Immature natural killer cell (primary cell): ENCODE measurements at places on chromosomes 6 and 20. TPM values are rescaled to one million over a fixed set of nuclear protein-coding genes. Genes with fewer than 3 reads are reported as not detected.

DNA sequence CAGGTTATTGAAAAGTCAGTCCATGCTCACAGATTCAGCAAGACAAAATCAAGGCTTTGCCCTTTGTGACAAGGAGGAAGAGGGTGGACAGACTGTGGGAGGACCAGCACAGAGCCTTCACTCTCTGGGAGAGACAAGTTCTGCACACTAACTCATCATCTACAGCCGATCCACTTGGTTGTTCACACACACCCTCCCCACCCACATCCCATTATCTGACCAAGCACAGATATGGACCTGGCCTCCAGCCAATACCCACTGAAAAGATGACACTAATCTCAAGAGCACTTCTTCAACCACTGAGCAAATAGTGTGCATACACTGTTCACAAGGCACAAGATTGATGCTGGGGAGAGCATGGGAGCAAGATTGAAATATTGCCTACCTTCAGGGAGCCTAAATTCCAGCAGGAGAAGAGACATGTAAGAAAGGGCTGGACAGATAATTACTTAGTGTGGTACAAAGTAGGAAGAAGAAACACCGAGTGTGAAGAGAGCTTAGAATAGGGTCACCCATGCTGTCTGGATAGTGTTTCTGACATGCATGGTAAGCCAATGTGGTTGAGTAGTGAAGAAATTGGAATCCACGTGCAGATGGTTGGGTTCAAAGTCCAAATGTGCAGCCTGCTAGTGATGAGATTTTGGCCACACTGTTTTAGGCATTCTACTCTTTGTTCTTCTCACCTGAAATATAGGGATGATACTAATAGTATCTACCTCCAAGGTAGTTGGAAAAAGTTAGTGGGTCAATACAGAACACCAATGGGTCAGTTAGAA is 21.7 kb upstream of the IL17A start:
- no peak for DNase-seq

HCK gene
- polyA plus RNA-seq: 7.3 TPM

DNA sequence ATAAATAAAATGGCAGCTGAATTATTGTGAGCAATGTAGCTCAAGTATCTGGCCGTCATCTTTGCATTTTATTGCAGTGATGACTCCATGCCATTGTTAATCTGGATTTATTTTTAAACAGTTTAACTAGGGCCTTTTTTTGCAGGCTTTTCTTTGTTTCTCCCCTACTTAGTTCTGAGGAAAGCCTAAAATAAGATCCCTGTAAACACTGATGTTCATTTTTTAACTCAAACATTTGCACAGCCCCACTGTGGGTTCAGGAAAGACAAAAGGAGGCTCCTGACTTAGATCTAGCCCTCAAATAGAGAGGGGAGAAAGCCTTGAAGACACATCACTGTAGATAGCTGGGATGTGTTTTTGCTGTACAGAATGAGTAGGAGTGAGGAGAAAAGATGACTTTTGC is 69.2 kb downstream of the PLEKHG1 start:
- DNase-seq: no peak

SLC22A16 gene
- not detected for polyA plus RNA-seq

C20orf141 gene
- not detected for polyA plus RNA-seq

DNA sequence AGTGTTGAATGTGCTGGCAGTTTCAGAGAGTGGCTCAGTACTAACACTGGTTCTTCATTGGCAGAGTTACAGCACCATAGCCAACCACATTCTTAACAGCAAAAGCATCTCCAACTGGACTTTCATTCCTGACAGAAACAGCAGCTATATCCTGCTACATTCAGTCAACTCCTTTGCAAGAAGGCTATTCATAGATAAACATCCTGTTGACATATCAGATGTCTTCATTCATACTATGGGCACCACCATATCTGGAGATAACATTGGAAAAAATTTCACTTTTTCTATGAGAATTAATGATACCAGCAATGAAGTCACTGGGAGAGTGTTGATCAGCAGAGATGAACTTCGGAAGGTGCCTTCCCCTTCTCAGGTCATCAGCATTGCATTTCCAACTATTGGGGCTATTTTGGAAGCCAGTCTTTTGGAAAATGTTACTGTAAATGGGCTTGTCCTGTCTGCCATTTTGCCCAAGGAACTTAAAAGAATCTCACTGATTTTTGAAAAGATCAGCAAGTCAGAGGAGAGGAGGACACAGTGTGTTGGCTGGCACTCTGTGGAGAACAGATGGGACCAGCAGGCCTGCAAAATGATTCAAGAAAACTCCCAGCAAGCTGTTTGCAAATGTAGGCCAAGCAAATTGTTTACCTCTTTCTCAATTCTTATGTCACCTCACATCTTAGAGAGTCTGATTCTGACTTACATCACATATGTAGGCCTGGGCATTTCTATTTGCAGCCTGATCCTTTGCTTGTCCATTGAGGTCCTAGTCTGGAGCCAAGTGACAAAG is 17.0 kb upstream of the ADGRF4 start:
- DNase-seq: no peak

MAP7 gene
- polyA plus RNA-seq: not detected

GRCh38 chr20:46551522-46552381 is 1.3 kb upstream of the OCSTAMP start:
- no peak for DNase-seq

EYA2 gene
- polyA plus RNA-seq: not detected

BYSL gene
- 10.1 TPM for polyA plus RNA-seq

GRCh38 chr6:125753218-125753936 is 3.9 kb downstream of the HEY2 start:
- DNase-seq: peak; percentile 28

ITPR3 gene
- polyA plus RNA-seq: 7.2 TPM
